ENCODE measurements at places on chromosomes 4 and X.

- no peak for DNase-seq
These were observed 67.8 kb upstream of the ETNPPL start for GRCh38 chr4:108830509-108831244.

DNA sequence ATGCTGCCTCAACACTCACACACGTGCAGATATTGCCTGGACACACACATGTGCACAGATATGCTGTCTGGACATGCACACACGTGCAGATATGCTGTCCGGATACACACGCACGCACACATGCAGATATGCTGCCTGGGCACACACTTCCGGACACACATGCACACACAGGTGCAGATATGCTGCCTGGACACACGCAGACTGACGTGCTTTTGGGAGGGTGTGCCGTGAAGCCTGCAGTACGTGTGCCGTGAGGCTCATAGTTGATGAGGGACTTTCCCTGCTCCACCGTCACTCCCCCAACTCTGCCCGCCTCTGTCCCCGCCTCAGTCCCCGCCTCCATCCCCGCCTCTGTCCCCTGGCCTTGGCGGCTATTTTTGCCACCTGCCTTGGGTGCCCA, 14.7 kb downstream of the FGFRL1 start:
- no peak for DNase-seq

DNA sequence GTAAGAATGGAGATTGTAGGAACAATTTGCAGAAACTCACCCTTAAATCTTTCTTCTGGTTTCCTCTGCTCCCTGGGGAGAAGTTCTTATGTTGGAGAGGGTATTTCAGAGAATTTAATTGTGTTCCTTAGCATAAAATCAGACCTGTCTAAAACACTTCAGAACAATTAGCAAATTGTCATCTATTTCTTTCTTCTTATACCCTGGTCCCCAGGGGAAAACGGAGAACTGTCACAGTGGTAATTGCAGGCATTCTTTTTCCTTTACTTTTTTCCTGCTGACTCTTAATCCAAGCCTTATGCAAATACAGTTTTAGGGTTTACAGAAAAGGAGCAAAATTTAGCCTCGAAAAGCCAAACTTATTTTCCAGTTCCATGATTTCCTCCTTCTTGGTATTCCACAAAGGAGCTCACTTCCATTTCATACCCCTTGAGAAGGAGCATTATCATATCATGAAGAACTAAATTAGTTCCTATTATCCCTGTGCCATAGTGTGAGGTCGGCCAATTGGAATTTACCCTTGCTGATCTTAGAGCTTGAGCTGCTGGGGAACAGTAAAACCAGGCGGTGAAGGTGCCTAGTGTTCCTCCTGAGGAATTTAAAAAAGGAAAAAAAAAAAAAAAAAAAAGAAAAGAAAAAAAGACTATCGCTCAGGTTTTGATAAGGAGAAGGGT, 173.8 kb downstream of the IL15 start:
- DNase-seq = no peak

- no peak for DNase-seq
These were observed 84.2 kb downstream of the SLC2A9 start for GRCh38 chr4:9937078-9937477.

- no peak for DNase-seq
These were observed 35.7 kb upstream of the PDE5A start for GRCh38 chr4:119664168-119664907.

GRCh38 chrX:14932136-14932535, 58.9 kb downstream of the MOSPD2 start:
- DNase-seq = no peak

DNA sequence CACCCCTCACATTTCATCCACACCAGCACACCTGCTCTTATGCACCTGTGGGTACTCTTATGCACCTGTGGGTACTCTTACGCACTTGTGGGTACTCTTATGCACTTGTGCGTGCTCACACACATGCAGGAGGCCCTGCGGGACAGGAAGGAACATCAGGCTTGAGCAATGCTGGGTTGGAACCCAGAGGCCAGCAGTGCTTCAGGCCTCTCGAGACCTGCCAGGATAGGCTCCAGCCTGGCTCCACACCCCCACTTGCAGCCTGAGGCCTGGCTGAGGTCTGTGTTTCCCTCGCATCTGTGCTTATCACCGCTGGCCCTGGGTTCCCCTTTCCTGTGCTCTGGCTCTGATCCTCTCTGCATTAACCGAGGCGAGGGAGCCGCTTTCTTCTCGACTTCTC, 34.7 kb downstream of the SORCS2 start:
- DNase-seq = no peak

- no peak for DNase-seq
These were observed 13.8 kb upstream of the GPC3 start for GRCh38 chrX:133999031-133999705.

GRCh38 chrX:130086447-130087206, 23.7 kb downstream of the ELF4 start:
- no peak for DNase-seq

- DNase-seq = no peak
These were observed 278.3 kb downstream of the PCDH18 start for GRCh38 chr4:137253949-137254348.

GRCh38 chr4:38512840-38513239, 151.2 kb upstream of the KLF3 start:
- no peak for DNase-seq

- DNase-seq = no peak
These were observed 172.0 kb downstream of the PTTG2 start for GRCh38 chr4:38132107-38132673.

- no peak for DNase-seq
These were observed 71.1 kb upstream of the ZCCHC13 start for GRCh38 chrX:74232859-74233258.

GRCh38 chrX:10199212-10199611, 42.4 kb downstream of the CLCN4 start:
- DNase-seq = no peak

GRCh38 chr4:56531149-56531770, 25.7 kb downstream of the ARL9 start:
- no peak for DNase-seq

DNA sequence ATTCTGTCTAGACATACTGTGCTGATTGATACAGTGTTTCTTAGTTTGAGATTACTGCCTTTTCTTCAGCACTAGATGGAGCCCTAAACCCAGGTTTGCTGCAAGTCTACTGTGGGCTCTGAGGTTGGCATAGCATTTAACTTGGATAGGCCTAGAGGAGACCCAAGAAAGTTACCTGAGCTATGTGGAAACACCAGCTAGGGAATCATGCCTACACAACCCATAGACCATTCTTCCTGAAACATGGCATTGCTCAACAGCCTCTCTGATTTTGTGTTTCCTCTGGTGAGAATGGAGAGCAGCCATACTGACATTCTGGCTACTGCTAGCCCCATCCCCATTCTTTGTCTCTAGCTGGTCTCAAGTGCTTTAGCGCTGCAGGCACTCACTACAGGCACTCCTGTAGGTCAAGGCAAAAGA, 287.7 kb upstream of the PCDH18 start:
- peak; percentile 25 for DNase-seq

DNA sequence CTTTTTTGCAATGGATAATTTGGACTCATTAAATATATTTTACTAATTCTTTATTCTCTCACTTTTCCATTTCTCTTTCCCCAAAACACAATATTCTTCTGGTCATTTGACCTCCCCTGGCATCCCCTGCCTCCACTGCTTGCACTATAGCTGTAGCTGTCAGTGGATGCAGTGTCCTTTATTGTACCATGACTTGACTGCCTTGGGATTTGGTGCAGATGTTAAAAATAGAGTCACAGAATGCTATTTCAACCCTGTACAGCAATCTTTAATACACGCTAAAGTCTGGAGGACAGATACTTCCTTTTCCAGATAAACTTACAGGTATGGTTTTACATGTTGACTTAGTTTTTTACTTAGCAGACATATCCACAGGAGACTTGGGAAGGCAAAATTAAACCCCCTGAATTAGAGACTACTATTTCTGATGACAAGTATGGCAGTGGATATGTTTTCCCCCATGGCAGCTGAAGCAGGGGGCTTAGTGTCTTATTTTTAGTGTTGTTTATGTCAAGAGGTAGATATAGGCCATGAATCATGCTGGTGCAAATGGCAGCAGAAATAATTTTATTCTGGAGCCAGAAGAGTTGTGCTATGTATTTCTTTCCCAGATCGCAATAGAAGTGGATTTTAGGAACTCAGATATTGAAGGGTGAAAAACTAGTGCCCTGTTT, 461.4 kb downstream of the NAF1 start:
- DNase-seq = no peak

GRCh38 chrX:43019021-43019420, 241.1 kb upstream of the PPP1R2C start:
- no peak for DNase-seq

GRCh38 chr4:27141530-27141929, 280.9 kb downstream of the STIM2 start:
- no peak for DNase-seq

DNA sequence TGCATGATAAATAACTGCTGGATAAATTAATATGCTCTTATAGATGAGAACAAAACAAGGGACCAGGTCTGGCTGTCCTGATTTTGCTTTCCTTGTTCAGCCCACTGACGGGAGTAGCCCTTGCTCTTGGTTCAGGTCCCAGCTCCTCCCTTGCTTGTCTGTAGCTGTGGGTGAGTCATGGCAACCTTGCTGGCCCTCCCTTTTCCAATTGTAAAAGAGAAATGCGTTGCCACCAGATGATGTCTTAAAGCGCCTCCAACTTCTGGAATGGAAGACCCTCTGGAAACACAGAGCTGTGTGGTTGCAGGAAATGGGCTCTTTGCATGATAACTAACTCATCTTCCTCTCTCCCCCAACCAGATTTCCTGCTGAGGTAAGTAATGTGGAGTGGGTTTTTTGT, 171.4 kb downstream of the AASDH start:
- DNase-seq = no peak

DNA sequence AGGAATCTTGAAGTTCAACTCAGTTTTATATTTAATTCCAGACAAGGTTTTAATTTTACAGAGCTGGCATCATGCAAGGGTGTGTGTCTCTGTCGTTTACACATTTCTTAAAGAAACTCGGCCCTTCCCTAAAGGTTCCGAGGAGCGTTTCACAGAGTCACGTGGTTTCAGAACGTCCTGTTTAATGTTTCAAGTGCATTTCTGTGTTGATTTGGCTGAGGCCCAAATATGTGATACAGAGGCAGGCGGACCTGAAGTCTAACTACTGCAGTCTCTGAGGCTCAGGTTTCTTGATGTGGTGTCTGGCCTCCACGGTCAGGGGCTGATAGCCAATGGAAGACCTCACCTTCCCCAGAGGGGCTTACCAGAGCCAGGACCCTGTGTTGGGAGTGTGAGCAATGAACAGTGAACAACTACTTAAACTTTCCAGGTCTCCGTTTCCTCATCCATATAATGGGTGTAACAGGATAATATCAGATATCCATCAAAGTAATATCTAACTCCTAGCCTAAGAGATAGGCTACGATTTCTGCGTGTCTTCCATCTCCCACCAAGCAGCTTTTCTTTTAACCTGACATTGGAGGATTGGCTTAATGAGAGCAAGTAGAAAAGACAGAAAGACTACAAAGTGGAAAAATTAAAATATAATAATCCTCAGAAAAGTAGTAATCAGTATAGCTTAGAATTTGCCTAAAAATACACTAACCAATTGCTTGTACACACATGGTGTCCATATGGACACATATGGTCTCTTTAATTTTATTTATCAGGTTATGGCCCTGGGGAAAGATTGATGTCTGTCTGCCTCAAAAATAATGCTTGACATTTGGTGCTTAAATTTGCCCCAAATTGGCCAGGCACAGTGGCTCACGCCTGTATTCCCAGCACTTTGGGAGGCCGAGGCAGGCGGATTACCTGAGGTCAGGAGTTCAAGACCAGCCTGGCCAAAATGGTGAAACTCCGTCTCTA, 50.0 kb upstream of the TRIM2 start:
- no peak for DNase-seq

DNA sequence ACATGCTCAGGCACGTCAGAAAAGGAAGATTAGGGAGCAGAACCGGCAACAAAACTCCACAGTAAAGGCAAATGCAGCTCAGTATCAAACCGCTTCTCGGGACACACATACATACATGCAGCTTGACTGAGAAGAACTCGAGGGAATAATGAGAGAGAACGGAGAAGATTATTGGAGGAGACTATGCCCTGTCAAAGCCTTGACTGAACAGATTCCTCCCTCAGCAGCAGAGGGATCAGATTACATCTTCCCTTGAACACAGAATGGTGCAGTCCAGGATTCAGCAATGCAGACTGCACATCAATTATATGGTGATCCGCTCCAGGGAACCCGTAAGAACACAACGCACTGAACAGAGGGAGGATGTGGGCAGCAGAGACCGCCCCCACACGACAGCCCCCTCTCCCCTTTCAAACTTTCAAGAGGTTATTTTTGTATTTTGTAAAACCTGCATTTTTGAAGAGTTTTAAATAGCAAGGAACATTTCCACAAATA, 183.2 kb downstream of the FBXW7 start:
- DNase-seq = peak; percentile 40

GRCh38 chr4:2281575-2282343, 19.9 kb upstream of the MXD4 start:
- DNase-seq = no peak

GRCh38 chr4:1445716-1446445, 39.6 kb upstream of the NKX1-1 start:
- DNase-seq = no peak

- no peak for DNase-seq
These were observed 178.7 kb upstream of the IL15 start for GRCh38 chr4:141457653-141458052.

DNA sequence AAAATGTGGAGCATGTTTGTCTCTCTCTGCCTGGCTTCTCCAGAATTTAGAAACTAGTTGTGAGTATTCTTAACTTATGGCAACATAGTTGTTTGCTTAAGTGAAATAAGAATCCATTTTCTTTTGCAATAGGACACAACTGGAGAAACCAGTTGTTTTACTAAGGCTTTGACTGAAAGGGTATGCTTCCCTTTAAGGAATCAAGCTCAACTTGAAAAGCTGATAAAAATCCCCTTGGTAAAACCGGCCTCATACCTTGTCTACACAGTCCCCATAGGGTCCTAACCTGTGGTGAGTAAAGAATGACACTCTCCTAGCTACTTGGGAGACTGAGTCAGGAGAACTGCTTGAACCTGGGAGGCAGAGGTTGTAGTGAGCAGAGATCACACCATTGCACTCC, 139.8 kb downstream of the NR3C2 start:
- DNase-seq = no peak

GRCh38 chrX:25968920-25969319, 169.2 kb upstream of the MAGEB18 start:
- DNase-seq = no peak

- DNase-seq = no peak
These were observed 58.6 kb upstream of the ALB start for GRCh38 chr4:73345399-73345975.

DNA sequence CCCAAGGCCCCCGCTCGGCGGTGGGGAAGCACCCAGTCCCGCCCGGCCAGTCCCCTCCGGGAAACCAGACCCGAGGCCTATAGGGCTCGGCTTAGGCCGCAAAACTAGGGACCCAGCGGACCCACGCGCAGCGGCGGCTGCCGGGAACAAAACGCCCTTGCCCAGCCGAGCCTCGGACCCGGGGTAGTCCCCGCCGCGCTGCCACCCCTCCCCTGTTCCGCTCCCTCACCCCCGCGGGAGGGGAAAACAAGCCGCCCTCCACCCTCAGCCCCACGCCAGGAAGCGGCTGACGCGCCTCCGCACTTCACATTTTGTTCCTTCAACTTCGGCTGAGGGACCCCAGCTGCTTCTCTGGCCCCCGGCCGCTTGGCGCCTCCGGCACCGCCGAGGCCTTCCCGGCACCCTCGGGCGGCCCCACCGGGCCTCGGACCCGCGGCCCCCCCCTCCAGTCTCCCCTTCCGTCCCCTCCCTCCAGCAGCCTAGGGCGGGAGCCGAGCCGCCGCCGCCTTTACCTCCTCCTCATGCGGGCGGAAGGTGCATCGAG, 694 bp downstream of the PDS5A start:
- no peak for DNase-seq
